ENCODE measurements at places on chromosomes 4 and X.
A peak's percentile ranks its signal among the peaks of the same experiment; 100 is the strongest.

- H3K4me3 ChIP-seq = no peak overlapping the region
- no peak overlapping the region for H3K27ac ChIP-seq
- H3K27me3 ChIP-seq = no peaks in the 10 kb centered on the region
- no peaks in the 10 kb centered on the region for H3K36me3 ChIP-seq
Measured at GRCh38 chr4:43496188-43496587, 603.7 kb downstream of the GRXCR1 start.

GRCh38 chr4:128803783-128804182, 5.7 kb upstream of the JADE1 start:
- no peak for DNase-seq
- H3K4me3 ChIP-seq = no peak overlapping the region
- H3K4me1 ChIP-seq = peaks cover 4% of the 10 kb centered on the region
- H3K36me3 ChIP-seq = no peaks in the 10 kb centered on the region

- DNase-seq = no peak
- no peak overlapping the region for H3K4me3 ChIP-seq
- no peaks in the 10 kb centered on the region for H3K4me1 ChIP-seq
- no peaks in the 10 kb centered on the region for H3K36me3 ChIP-seq
Measured at GRCh38 chr4:22428441-22428840, 87.4 kb downstream of the ADGRA3 start.

- H3K4me3 ChIP-seq = no peak overlapping the region
- no peaks in the 10 kb centered on the region for H3K36me3 ChIP-seq
- H3K27ac ChIP-seq = no peak overlapping the region
- H3K27me3 ChIP-seq = no peaks in the 10 kb centered on the region
- peaks cover 29% of the 10 kb centered on the region for H3K4me1 ChIP-seq
- no peak for DNase-seq
Measured at GRCh38 chrX:17818726-17819125, 42.4 kb downstream of the RAI2 start.

DNA sequence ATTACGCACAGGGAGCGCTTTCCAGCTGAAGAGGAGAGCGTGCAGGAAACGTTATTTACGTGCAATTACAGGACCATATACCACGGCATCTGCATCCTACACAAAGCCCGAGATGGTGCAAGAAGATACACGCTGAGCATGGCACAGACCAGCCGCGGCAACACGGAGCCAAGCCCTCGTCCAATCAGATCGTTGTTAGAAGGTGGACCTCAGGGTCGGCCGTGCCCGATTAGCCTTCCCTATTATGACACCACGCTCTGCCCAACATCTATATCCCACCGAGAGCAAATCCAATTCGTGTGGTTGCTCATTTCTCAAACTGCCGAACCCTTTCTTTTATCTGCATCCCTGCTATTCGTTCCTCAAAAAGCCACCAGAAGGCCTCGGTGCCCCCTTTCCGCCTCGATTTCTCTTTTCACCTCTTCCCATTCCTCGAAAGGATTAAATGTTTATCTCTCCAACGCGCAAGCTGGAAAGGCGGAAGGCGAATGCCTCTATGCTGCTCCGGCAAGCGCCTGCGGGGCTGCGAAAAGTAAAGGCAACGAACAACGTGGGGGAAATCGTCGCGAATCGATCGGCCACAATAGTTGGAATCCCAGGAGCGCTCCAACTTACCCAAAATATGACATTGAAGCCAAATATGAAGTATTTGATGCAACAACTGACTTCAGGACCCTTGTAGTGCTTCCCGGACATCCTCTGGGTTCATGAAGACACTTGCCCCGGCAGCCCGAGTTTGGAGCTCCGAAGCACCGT, 702 bp downstream of the TSPAN5 start:
- peak overlapping the region; percentile 82 for H3K27ac ChIP-seq
- peaks cover 67% of the 10 kb centered on the region for H3K4me1 ChIP-seq
- H3K4me3 ChIP-seq = peak overlapping the region; percentile 75
- DNase-seq = no peak

- H3K4me1 ChIP-seq = no peaks in the 10 kb centered on the region
- no peak for DNase-seq
- no peaks in the 10 kb centered on the region for H3K27me3 ChIP-seq
Measured at GRCh38 chrX:106802063-106802387, 448 bp upstream of the TBC1D8B start.

- no peak overlapping the region for H3K4me3 ChIP-seq
- no peak overlapping the region for H3K27ac ChIP-seq
Measured at GRCh38 chr4:176945334-176945733, 152.6 kb upstream of the VEGFC start.

- no peak overlapping the region for H3K27ac ChIP-seq
- no peak overlapping the region for H3K4me3 ChIP-seq
- no peaks in the 10 kb centered on the region for H3K36me3 ChIP-seq
- no peaks in the 10 kb centered on the region for H3K27me3 ChIP-seq
- no peaks in the 10 kb centered on the region for H3K4me1 ChIP-seq
Measured at GRCh38 chr4:83170952-83171399, 56.4 kb upstream of the PLAC8 start.

DNA sequence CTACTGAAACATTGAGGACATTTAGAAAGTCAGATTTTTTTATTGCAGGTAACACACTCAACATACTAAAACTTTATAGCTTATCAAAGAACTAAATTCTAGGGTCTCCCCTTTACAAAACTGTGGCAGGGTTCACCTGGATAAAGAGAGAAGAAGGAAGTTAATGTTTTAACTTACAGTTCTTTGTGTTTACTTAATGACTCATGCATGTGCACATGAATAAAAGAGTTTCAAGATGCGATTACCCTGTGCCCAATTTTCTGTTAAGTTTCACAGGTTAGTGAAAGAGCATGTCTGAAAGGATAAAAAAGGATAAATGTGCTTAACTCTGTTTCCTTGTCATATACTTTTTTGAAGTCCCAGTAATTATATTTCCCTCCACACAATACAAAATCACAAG, 16.8 kb downstream of the DCAF8L1 start:
- H3K4me3 ChIP-seq = no peak overlapping the region
- no peak for DNase-seq
- no peaks in the 10 kb centered on the region for H3K4me1 ChIP-seq
- H3K27ac ChIP-seq = no peak overlapping the region
- H3K27me3 ChIP-seq = no peaks in the 10 kb centered on the region
- H3K36me3 ChIP-seq = no peaks in the 10 kb centered on the region

GRCh38 chrX:120677004-120677652, 47.3 kb upstream of the C1GALT1C1 start:
- no peak for DNase-seq
- no peak overlapping the region for H3K4me3 ChIP-seq
- H3K27ac ChIP-seq = no peak overlapping the region
- H3K36me3 ChIP-seq = no peaks in the 10 kb centered on the region
- no peaks in the 10 kb centered on the region for H3K27me3 ChIP-seq
- no peaks in the 10 kb centered on the region for H3K4me1 ChIP-seq

DNA sequence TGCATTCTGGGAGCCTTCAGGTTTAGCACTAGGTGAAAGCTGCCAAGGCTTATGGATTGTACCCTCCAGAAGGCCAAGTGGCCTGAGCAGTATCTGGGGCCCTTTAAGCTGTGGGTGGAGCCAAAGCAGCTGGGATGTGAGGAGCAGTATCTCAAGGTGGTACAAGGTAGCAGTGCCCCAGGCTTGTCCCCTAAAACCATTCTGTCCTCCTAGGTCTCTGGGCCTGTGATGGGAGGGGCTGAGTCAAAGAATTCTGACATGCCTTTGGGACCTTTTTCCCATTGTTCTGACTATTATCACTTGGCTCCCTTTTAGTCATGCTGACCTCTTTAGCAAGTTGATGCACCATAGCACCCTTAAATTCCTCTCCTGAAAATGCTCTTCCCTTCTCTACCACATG, 99.1 kb upstream of the TSPAN7 start:
- H3K27me3 ChIP-seq = no peaks in the 10 kb centered on the region
- no peak for DNase-seq
- no peak overlapping the region for H3K27ac ChIP-seq

GRCh38 chr4:31054295-31054694, 334.1 kb downstream of the PCDH7 start:
- H3K27ac ChIP-seq = no peak overlapping the region
- no peak for DNase-seq
- no peak overlapping the region for H3K4me3 ChIP-seq
- no peaks in the 10 kb centered on the region for H3K36me3 ChIP-seq
- H3K4me1 ChIP-seq = peaks cover 16% of the 10 kb centered on the region

- no peaks in the 10 kb centered on the region for H3K27me3 ChIP-seq
- no peak overlapping the region for H3K27ac ChIP-seq
- DNase-seq = no peak
- H3K4me1 ChIP-seq = no peaks in the 10 kb centered on the region
Measured at GRCh38 chr4:105911426-105911825, 16.2 kb downstream of the NPNT start.

- no peaks in the 10 kb centered on the region for H3K4me1 ChIP-seq
- no peaks in the 10 kb centered on the region for H3K36me3 ChIP-seq
- no peak overlapping the region for H3K4me3 ChIP-seq
- no peak for DNase-seq
- H3K27me3 ChIP-seq = no peaks in the 10 kb centered on the region
- H3K27ac ChIP-seq = no peak overlapping the region
Measured at GRCh38 chr4:106852426-106852825, 183.7 kb downstream of the DKK2 start.

DNA sequence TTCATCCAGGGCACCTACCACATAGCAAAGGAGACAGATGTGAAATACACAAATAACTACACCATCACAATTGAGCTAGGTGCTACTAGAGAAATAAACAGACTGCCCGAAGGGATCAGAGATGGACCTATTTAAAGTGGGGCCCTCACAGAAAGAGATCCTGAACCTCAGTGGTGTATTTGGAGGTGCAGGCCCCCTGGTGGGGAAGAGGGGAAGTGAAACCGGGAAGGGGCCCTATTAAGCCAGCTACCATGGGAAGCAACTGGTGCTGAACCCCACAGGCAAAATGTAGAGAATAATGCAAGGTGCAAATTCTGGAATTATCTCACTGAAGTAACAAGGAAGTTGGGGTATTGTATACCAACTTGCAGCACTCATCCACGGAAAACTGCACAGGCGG, 78.6 kb upstream of the FAM9A start:
- no peak for DNase-seq
- no peak overlapping the region for H3K27ac ChIP-seq
- no peaks in the 10 kb centered on the region for H3K27me3 ChIP-seq
- no peak overlapping the region for H3K4me3 ChIP-seq

- H3K27ac ChIP-seq = no peak overlapping the region
- DNase-seq = no peak
- H3K4me1 ChIP-seq = no peaks in the 10 kb centered on the region
- H3K36me3 ChIP-seq = no peaks in the 10 kb centered on the region
- no peak overlapping the region for H3K4me3 ChIP-seq
Measured at GRCh38 chr4:126890994-126891393, 741.8 kb upstream of the INTU start.

DNA sequence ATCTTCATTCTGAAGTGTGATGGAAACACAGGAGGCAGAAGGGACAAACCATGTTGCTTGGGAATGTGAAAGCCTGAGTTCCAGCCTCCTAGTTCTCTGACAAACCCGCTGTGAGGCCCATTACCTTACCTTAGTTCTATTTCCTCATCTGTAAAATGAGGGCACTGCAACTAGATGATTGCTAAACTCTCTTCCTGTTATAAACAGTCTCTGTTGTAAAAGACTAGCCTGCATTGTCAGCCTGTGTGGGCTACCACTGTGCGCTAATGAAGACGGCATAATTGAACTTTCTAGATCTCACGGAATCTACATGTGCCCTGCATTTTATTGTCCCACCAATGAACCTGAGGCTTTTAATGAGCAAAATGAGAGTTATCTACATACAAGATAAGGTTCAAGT, 147.2 kb downstream of the AFF2 start:
- H3K4me3 ChIP-seq = no peak overlapping the region
- no peaks in the 10 kb centered on the region for H3K36me3 ChIP-seq
- no peak for DNase-seq
- H3K27ac ChIP-seq = no peak overlapping the region

DNA sequence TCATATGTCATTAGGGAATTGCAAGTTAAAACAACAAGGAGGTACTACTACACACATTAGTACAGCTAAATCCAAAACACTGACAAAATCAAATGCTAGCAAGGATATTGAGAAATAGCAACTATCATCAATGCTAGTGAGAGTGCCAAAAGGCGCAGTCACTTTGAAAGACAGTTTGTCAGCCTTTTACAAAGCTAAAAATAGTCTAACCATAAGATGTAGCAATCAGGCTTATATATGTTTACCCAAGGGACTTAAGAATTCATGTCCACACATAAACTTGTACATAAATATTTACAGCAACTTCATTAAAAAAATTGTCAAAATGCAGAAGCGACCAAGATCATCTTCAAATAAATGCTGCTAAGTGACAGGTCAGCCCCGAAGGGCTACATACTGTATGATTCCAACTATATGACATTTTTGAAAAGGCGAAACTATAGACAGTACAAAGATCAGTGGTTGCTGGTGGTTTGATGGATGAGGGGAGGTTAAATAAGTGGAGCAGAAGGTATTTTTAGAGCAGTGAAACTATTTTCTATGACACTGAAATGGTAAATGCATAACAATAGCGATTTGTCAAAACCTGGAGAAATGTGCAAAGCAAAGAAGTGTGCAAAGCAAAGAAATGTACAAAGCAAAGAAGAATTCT, 704.8 kb downstream of the ARAP2 start:
- no peaks in the 10 kb centered on the region for H3K27me3 ChIP-seq
- H3K36me3 ChIP-seq = no peaks in the 10 kb centered on the region
- no peak overlapping the region for H3K27ac ChIP-seq
- H3K4me3 ChIP-seq = no peak overlapping the region
- no peak for DNase-seq
- no peaks in the 10 kb centered on the region for H3K4me1 ChIP-seq

DNA sequence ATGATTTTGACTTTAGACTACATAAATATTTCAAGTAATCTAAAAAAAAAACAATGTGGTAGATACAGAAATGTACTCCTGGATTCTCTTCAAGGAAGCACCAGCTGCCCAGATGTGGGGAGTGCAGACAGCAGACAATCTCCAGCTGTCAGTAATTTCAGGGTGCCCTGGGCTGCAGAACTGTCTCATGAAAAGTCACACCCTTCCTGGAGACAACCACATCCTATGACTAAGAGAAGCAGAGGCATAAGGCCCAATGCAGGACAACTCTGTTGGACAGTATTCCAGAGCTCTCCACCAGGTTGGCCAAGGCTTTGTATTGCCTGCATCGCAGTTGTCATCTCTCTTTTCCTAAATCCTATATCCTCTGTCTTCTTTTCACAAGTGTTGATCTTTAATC, 34.4 kb upstream of the BLTP1 start:
- H3K27me3 ChIP-seq = no peaks in the 10 kb centered on the region
- no peaks in the 10 kb centered on the region for H3K4me1 ChIP-seq
- H3K27ac ChIP-seq = no peak overlapping the region
- no peak overlapping the region for H3K4me3 ChIP-seq
- DNase-seq = no peak
- no peaks in the 10 kb centered on the region for H3K36me3 ChIP-seq

- H3K36me3 ChIP-seq = no peaks in the 10 kb centered on the region
- no peak overlapping the region for H3K4me3 ChIP-seq
- no peak overlapping the region for H3K27ac ChIP-seq
Measured at GRCh38 chrX:36528661-36529060, 479.5 kb upstream of the FAM47C start.

DNA sequence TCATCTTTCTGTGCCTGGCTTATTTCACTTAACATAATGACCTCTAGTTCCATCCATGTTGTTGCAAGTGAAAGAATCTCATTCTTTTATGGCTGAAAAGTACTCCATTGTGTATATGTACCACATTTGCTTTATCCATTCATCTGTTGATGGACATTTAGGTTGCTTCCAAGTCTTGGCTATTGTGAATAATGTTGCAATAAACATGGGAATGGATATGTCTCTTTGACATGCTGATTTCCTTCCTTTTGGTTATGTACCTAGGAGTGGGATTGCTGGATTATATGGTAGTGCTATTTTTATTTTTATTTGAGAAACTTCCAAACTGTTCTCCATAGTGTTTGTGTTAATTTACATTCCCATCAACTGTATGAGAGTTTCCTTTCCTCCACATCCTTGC, 71.2 kb downstream of the TACR3 start:
- no peak overlapping the region for H3K27ac ChIP-seq
- H3K4me1 ChIP-seq = no peaks in the 10 kb centered on the region
- no peak overlapping the region for H3K4me3 ChIP-seq
- no peaks in the 10 kb centered on the region for H3K36me3 ChIP-seq
- H3K27me3 ChIP-seq = no peaks in the 10 kb centered on the region
- DNase-seq = no peak
